ENCODE measurements at places on chromosomes 13 and 19.

- peak; percentile 77 for DNase-seq
Measured at GRCh38 chr19:31109636-31110035, 239.6 kb downstream of the TSHZ3 start.

GRCh38 chr13:43408274-43408673 lies 378.5 kb downstream of the ENOX1 start:
- DNase-seq = no peak

GRCh38 chr13:36362251-36362650 lies 16.1 kb upstream of the SPART start:
- DNase-seq = no peak

GRCh38 chr19:54279406-54279962 lies 1.4 kb downstream of the LILRB2 start:
- DNase-seq = no peak

- no peak for DNase-seq
Measured at GRCh38 chr19:22617614-22618320, 16.4 kb upstream of the ZNF492 start.

GRCh38 chr13:81480634-81481033 lies 1139.7 kb upstream of the SPRY2 start:
- no peak for DNase-seq

DNA sequence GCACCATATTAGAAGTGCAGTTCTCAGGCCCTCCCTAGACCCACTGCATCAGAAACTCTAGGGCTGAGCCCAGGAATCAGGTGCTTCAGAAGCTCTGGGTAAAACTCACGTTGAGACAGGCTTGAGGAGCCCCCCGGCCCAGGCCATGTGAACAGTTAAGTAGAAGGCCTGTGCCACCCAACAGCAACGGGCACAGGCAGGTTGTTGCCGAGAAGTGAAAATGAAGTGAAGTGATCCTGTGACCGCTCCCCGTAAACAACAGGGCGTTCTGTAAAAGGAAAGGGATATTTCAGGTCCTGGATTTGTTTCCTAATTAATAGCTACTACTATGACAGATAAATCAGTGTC lies 128.8 kb downstream of the ATP11A start:
- DNase-seq = no peak

- DNase-seq = no peak
Measured at GRCh38 chr13:113508521-113509254, 18.2 kb upstream of the DCUN1D2 start.

GRCh38 chr13:113049521-113049941 lies 56.1 kb upstream of the F7 start:
- DNase-seq = no peak

DNA sequence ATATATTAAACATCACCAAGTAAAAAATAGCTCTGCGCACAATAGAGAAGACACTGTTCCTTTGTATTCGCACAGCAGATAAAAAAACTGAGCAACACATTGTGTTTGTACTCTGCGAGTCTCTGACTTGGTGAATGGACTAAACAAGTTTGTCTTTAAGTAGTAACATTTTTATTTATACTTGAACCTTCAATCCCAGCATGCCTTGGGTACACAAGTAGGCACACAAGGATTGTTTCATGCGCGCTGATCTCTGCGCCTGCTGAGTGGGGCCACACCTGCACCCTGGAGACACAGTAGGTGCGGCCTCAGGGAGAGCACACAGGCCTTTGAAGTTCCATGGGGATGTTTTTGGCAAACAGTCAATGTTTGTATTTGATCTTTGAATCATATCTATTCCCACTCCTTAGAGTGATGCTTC lies 318.9 kb downstream of the MYO16 start:
- DNase-seq = no peak

GRCh38 chr19:30334841-30335240 lies 37.3 kb upstream of the ZNF536 start:
- DNase-seq = no peak

GRCh38 chr19:53903055-53903680 lies 5.9 kb upstream of the CACNG7 start:
- DNase-seq = no peak

DNA sequence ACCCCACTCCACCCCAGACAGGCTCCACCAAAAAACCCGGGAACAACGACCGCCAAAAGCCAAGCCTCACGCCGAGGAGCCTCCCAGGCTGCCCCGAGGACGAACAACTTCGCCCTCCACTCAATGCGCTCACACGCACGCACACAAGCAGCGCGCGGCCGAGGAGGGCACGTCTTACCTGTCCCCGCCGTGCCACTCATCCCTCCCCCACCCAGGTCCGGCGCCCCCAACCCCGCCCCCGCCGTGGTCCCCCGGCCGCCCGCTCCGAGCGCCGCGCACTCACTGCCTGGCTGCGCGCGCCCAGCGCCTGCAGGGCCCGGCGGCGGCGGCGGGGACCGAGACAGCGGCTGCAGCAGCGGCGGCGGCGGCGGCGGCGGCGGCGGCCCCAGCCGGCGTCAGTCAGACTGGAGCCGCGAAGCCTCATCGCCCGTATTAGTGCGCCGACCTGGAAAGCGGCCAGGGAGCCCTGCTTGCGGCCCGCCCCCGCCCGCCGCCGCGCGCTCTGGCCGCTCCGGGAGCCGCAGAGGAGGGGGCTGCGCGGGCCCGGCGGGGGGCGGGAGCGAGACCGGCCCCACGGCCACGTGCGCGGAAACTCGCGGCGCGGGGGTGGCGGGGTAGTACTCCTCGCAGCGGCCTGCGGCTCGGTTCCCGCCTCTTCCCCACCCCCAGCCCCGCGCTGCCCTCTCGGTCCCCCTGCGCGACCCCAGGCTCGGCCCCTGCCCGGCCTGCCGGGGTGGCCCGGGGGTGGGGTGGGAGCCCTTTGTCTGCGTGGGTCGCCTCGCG lies at the start of gene SMAD9:
Gene SMAD9 (minus strand): TSS at position 406 of the 783 bp plus-strand sequence. CDS start 40,549 bp downstream, outside the sequence.
- peak; percentile 40 for DNase-seq

- no peak for DNase-seq
Measured at GRCh38 chr13:111210544-111211469, 95.7 kb downstream of the ARHGEF7 start.

- no peak for DNase-seq
Measured at GRCh38 chr13:39197647-39198007, 159.4 kb downstream of the NHLRC3 start.

- DNase-seq = no peak
Measured at GRCh38 chr13:90055760-90056159, 1291.7 kb upstream of the MIR17HG start.

GRCh38 chr19:58088521-58089052 lies 9.4 kb downstream of the ZSCAN18 start:
- no peak for DNase-seq

Data from SK-N-DZ (cell line).